ENCODE measurements at places on chromosomes 2 and 18.

DNA sequence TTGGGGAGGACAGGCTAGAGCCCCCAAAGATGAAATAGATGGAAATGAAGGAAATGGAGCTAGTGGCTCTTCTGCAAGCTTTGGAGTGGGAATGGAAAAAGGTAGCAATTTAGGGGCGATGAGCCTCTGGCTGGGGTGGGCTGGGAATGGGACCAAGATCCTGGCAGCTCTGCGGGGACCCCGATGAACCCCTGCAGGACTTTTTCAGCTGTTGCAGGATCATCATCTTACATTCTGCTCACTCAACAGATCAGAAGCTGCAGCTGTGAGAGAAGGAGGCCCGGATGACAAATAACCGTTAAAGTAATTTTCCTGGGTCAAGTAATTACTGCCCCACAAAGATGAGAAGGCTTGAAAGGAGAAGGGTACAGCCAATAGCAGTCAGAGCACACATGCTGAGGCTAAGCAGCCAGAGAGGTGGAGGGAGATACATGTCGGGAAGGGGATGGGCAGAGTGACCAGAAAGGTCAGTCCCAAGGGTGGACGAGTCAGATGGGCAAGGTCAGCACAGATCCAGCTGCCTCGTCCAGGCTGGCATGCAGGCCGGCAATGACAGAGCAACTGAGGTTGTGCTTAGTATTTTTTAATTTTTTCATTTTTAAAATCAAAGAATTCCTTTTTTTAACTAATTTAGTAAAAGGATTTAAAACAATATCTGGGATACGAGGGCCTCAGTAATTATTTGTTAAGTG is 245.0 kb upstream of the RAB6C start:
- no peak for DNase-seq

GRCh38 chr18:710418-711300 is 1.8 kb downstream of the ENOSF1 start:
- no peak for DNase-seq

- DNase-seq = peak; percentile 84
Measured at GRCh38 chr2:226080334-226080733, 680.8 kb downstream of the NYAP2 start.

GRCh38 chr2:230968921-230969658 is 26.8 kb upstream of the SPATA3 start:
- DNase-seq = peak; percentile 6

- no peak for DNase-seq
Measured at GRCh38 chr2:241482126-241482955, 26.0 kb downstream of the STK25 start.

DNA sequence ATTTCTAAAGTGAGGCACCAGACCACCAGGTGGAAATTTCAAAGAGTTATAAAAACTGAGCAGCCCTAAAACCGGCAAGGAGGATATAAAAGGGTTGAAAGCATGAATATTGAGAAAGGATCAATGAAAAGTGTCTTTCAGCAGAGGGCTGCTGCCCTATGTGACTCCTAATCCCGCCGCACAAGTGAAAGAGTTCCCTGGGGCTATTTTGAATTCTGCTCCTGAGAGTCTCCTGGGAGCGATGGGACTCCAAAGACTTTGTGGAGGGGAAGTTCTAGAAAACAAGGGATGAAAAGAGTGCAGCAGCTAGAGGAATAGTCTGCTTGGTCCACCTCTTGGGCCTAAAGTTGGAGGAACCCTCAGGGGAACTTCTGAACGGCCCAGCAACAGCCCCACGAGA is 205.2 kb downstream of the SP3 start:
- no peak for DNase-seq

GRCh38 chr2:101741775-101742520 is 44.4 kb downstream of the MAP4K4 start:
- DNase-seq = no peak

DNA sequence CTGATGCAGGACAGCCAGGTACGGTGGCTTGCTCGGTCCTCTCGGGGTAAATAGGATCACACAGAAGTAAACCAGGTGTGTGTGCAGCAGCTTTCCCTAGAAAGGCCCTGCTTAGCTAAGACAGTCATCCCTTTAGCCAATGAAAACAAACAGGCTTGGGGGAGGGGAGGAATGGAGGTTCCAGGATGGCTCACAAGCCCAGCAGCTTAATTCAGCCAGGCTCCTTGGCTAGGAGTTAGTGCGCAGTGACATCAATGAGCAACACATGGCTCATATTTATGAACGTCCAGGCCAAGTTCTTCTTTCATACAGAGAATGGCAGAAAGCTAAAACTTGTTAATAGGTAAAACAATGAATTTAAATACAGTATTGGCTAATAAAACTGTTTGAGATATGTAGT is 10.2 kb downstream of the IAH1 start:
- peak; percentile 51 for DNase-seq

GRCh38 chr2:23606968-23607367 is 222.0 kb downstream of the KLHL29 start:
- DNase-seq = peak; percentile 78

DNA sequence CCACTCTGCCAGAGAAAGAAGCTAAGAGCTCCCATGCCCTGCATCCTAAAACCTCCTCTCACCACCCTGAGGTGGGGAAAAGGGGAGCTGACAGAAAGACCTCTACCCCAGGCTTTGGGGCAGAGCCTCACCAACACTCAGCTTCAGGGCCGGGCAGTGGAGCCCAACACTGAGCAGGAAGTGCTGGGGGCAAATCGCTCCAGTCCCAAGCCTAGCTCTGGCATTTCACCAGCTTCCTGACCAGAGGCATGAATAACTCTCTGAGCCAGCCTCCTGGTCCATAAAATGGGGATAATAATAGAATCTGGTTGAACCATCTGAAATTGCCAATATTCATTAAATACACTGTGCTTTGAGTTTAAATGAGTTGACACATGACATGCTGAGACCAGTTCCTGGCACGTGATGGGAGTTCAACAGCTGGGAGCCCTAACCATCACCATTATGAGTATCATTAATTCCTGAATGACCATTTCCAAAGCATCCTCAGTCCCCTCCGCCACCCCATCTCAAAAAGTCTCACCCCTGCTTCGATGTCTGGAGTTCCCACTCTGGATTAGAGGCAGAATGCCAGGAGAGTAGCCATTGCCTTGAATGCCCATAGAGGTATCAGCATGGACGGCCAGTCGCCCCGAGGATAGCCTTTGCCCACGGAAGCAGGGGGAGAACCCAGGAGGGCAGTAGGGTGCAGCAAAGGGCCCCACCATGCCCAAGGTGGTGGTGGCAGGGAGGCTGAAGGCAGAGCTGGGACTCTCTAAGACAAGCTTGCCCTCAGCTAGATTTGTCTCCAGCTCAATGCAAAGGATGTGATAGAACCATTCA is 153.4 kb downstream of the TNS1 start:
- peak; percentile 71 for DNase-seq

DNA sequence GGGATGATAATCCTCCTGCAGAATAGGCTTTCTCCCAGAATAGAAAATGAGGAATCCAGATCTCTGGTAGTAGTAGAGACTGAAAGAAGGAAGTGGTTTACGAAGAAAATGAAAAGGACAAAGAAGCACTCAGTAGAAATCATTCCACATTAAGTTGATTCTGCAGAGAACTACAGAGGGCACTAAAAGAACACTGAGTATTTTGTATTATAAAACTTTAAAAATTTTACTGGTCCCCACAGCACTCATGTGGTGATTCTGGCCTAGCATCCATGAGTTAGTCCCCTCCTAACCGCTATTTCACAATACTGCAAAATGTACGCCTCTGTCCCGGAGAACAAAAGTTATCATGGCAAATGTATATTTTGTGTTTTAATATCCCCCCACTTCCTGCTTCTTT is 42.9 kb upstream of the SLC35F5 start:
- no peak for DNase-seq

DNA sequence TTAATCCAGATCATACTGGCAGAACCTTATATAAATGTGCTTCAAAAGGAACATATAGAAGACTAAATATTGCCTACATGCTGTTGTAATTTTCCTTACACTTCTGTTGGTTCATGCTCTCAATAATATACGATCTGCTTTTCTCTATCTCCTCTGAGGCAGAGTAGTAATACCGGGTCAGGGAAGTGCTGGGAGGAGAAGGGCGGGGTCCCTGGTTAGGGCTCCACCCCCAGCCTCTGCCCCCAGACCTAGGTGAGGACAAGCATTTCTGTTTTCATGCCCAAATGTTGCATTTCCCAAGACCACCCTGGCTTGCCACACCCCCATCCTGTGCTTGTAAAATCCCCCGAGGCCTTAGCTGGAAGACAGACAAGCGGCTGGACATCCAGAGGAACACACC is 55.3 kb downstream of the PLA2R1 start:
- DNase-seq = no peak

- peak; percentile 42 for DNase-seq
Measured at GRCh38 chr2:196205881-196206435, 34.6 kb upstream of the STK17B start.

DNA sequence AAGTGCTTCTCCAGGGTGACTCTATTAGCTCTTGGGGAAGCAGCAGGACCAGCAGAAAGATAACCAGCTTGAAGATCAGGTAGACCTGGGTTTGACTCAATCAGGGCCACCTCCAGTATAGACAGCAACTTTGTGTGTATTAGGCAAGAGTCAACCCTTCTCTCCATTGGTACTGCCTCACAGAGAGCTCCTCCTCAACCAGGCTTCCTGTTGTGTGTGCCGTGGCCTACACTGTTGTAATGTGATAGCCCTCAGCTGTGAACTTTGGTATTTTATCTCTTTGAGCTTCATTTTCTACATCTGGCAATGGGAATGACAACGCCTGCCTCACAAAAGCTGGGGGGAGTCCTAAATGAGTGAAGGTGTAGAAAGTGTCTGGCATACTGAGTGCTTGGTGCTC is 17.0 kb upstream of the MAP3K20 start:
- DNase-seq = no peak

DNA sequence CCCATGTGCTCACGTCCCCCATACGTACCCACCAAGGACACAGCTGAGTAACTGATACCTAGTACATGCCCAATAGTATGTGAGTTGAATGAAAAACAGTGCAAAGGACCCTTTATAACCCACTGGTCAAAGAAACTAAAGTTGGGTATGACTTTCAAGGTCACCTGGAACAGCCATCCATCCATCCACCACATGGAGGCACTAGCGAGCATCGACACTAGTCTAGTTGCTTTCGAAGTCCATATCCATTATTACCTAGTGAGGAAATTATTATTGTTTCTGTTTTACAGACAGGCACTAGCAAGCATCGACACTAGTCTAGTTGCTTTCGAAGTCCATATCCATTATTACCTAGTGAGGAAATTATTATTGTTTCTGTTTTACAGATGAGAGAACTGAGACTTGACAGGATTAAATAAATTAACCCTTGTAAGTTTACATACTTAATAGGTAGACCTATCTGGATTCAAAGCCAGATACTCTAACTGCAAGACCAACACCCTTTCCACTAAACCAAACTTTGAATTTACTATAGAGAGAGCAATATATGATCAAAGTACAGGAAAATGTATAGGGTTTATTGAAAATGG is 233.7 kb downstream of the METTL4 start:
- peak; percentile 38 for DNase-seq

- no peak for DNase-seq
Measured at GRCh38 chr2:30665761-30666265, 141.4 kb downstream of the CAPN13 start.

DNA sequence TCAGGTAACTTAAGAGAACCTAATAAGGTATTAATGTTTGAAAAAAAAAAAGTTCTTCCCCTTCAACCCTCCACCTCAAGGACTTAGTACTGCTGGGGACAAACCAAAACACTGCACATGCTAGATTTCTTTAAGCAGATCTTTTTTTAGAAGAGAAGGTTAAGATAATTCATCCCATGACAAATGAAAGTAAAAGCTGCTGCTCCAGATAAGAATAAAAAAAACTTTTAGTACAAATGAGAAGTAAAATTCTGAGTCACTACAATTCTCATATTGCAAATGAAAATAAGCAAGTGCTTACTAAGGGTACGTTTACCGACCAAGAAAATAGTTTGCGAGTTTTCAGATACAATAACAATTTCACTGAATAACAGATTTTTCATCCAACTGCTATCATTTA is 8.9 kb downstream of the STAM2 start:
- DNase-seq = peak; percentile 50

DNA sequence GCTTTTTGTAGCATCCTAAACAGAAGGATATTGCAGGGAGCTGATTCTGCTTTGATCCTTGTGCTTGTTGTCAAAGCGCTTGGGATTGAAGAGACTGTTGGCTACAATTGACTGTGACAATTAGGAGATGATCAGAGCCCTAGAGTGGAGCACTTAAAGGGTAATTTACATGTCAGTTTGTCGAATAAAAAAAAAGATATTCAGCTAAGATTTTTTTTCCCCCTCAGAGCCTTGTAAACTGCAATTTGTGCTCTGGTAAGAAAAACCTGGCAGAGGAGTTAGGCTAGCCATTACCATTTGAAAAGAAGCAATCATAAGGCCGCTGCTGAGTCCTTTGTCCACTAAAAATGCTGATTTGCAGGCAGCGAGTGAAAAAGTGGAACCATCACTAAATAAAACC is 47.8 kb upstream of the ZEB2 start:
- DNase-seq = no peak

DNA sequence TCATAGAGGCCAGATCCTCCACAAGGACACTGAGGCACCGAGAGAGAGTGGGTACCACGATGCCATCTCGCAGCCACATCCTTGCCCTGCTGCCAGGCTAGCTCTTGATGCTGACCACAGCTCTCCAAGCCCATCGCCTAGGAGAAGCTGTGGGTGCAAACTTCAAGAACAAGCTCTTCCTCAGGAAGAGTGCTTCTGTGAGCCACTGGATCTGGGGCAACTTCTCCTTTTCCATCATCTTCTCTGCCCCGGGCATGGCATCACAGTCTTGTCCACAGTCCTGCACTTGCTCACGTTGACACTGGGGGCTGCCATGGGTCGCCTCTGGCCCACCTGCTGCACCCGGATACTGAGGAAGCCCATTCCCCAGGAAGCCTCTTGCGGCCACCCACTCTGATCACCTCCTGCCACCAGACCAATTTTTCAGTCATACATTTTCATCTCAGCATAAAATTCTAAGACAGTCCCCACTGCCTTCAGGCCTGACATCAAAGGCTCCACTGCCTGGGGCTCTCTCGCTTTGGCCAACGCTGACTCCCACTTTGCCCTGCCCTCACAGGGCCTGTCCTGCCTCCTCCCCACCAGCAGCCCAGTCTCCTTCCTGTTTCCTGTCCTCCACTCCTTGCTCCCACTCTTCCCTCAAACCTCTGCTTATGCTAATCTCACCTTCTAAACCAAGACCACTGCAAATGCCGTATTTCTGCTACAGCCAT is 243.9 kb downstream of the AFF3 start:
- no peak for DNase-seq

DNA sequence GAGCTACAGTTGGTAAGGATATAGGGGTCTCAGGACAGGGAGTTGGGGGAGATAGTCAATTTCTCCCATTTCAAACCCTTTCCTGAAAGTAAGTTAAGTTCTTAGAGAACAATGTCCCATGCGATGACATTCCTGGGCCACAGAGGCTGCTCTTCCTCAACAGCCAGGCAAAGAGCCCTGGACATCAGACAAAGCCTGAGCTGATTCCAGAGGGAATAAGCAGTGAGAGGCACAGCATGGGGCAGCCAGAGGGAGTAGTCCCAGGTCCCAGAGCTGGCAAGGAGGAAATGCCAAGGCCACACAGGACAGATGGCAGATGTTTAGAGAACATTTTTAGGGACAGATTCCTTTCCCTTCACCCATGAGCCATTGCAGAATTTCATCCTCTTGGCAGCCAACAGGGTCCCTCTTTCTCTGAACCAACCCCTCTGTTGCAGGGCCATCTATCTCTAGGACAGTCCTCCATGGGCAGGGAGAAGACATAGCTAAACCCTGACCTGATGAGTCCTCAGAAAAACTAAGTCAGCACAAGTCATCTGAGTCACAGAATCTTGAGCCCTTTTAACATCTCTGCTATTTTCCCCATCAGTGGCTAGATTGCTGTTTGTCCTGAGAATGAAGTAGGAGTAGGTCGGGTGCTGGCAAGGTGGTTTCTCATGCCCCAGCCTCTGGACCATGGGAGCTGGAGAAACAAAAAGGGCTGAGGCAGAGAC is 81.6 kb upstream of the STPG4 start:
- peak; percentile 51 for DNase-seq

Data from EH (cell line).